Lung microvascular endothelial cell (primary cell): ENCODE measurements at places on chromosomes 7 and 10.

DNA sequence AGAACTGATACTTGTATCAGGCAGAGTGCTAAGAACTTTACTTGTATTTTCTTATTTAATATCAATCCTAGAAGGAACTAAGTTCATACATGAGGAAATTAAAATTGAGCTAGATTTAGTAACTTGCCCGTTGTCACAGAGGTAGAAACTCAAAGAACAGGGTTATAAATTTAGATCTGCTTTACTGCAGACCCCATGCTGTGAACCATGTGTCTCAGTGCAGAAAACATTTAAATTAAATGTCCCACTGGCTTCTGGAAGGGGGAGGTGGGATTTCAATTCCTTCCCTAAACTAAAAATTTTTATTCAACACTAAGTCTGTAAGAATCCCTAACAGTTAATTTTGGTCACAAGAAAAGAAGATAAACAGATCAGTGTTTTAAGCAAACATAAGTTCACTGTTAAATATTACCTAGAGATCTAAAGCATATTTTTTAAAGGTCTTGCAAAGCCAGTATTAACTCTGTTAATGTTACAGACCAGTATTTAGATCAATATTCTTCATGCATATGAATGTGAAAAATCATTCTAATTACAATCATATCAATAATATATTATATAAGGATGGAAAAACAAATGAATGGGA, 23.1 kb downstream of the WASL start:
- DNase-seq, result no peak

DNA sequence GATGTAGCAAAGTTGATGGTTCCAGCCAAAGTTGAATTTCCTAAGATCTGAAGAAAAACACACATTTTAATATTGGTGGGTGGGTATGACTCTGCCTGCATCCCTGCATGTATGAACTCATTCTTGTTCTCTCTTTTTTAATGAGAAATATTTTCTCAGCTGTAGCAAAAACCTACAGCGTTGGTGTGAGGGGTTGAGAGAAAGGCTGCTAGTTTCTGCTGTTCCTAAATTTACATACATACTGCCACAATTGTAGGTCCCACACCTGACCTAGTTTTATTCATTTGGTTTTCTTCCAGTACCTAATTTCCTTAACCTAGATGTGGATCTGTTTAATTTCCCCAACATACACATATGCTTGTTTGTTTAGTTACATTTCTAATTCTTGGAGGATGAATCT, 4.6 kb downstream of the AGFG2 start:
- DNase-seq, result no peak

GRCh38 chr10:113018034-113018433, 68.0 kb downstream of the TCF7L2 start:
- no peak for DNase-seq

DNA sequence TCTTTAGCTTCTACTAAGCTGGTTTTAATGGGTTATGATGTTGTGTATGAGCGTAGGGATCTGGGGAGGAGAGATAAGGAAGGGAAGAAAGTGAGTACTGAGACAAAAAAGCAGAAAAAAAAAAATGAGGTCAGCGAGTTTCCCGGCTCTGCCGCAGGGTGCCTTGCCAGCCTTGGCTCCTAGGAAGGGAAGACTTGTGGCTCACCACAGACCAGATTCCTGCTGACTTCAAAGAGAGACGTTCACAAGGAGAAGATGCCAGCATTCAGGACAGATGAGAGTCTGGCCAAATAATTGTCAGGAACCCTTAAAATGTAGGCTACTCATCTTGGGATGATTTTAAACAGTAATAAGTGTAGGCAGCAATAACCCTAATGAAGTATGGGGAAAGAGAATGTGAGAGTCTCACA, 11.4 kb upstream of the FAS start:
- DNase-seq, result no peak

DNA sequence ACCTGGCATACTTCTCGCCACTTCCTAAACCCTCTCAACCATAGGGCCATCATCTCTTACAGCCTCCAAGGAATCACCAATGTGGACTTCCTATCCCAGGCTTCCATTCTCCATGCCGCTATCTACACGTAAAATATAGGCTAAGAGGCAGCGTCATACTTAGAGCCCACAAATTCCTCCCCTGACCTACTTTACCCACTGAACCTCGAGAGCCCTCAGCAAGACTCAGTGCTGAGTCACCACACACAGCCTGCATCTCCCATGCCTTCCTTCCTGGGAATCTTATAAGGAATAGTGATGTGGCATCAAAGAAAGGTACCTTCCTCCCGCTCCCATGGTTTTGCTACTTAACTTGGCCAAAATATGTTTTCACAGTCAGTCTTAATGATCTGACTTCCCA, 435.6 kb upstream of the NFE2L3 start:
- DNase-seq, result no peak

GRCh38 chr7:44965441-44965903, 13.3 kb downstream of the MYO1G start:
- no peak for DNase-seq

DNA sequence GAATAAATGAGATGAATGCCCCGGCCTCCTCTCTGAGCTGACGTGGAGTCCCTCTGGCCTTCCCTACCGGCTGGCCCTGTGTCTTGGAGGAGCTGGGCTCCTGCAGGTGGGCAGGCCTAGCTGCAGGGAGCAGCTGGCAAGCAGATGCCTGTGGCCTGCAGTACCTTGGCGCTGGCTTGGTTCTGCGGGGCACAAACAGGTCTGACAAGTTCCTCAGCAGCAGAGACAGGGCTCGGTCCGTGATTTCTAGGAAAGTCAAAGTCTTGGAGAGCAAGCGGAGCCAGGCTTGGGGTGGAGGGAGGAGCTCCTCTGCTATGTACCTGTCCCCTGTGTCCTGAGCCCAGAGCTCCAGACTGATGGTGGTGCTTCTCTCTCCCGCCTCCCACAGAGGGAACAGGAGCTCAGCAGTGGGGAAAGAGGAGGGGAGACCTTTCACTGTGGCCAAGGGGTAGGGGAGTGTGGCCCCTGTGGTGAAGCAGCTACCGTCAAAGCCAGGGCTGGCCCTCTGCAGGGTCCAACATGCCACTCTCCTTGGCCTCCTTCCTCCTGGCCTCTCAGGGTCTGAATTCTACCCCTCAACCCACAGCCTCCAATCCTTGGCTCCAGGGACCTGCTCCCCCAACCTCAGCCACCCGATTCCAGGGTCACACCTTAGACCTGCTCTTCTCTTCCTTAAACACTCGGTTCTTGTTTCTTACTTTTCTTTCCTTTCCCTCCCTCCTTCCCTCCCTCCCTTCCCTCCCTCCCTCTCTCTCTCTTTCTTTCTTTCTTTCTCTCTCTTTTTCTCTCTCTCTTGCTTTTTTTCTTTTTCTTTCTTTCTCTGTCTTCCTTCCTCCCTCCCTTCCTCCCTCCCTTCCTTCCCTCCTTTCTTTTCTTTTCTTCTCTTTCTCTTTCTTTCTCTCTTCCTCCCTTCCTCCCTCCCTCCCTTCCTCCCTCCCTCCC, 20.1 kb downstream of the MYL10 start:
- no peak for DNase-seq

- no peak for DNase-seq
These were observed 437.5 kb upstream of the GHITM start for GRCh38 chr10:83701799-83702198.

DNA sequence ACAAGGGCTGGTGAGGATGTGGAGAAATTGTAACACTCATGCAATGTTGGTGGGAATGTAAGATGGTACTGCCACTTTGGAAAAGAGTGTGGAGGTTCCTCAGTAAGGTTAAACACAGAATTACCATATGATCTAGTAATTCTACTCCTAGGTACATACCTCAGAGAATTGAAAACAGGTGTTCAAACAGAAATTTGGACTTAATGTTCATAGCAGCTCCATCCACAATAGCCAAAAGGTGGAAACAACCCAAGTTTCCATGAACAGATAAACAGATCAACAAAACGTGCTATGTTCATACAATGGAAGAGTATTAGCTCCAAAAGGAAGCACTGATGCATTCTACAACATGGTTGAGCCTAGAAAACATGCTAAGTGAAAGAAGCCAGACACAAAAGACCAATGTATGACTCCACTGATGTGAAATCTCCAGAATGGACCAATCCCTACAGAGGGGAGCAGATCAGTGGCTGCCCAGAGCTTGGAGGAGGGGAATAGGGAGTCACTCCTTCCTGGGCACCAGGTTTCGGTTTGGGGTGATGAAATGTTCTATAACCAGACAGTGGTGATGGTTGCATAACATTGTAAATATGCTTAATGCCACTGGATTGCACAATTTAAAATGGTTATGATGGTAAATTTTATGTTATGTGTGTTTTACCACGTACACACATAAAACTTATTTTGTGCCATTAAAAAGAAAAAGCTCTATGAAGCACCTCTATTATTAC, 5.7 kb upstream of the WDR86 start:
- DNase-seq, result no peak

DNA sequence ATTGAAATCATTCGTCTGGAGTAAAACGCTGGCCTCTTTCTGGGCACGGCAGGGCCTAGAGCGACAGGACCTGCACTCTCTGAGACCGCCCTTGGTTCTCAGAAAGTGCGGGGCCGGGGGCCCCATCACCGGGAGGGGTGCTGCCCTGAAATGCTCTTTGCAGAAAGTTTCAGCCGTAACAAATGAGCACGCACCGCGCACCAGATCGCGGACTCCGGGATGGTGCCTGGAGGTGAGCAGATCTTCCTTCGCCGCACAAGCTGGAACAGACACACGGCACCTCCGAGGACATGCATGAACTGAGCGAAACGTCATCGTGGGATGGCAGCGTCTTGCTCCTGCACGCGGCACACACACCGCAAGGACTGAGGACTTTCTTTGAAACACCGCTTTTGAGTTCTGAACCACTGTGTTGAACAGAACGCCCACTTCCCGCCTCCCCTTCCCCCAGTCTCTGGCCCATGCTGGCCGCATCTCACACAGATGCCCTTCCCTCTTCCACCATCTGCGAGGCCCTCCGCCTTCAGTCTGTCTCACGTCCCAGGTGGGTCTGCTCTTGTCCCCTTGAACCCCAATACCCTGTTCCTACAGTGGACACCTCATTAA, 538.7 kb upstream of the MGMT start:
- no peak for DNase-seq

DNA sequence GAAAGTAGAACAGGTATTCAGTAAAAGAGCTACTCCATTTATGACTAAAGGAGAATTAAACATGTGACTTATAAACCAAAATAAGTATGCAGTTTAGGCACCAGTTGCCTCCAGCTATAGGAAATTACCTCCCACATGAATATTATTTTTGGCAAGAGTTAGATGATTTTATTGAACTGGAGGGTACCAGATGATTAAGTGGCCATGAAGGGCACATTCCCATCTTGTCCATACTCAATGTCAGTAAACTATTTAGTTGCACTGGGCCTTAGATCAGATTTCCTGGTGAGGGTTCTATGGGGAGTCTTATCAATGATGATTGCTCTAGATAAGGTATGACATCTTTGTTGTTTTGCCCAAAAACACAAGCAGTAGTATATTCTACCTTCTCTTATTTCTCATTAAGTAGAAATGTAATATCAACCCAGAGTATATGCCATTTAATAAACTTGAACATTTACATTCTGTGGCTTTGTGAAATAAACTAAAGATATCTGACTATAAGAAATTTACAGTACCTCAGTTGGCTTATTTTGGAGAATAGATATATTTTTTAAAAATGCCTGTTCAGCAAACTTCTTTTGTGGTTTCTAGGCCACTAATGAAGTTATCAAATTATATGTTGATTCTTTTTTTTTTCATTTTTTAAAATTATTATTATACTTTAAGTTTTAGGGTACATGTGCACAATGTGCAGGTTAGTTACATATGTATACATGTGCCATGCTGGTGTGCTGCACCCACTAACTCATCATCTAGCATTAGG, 145.3 kb downstream of the SEMA3A start:
- DNase-seq, result no peak

DNA sequence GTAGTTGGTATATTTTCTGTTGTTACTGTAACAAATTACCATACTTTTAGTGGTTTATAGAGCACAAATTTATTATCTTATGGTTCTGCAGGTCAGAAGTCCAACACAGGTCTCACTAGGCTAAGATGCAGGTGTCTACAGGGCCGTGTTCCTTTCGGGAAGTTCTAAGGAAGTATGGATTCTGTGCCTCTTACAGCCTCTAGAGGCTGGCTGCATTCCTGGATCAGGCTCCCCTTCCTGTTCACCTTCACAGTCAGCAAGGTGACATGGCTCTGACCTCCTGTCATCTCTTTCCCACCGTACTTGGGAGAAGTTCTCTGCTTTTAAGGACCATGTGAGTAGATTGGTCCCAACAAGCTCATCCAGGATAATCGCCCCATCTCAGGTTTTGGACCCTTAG, 37.3 kb downstream of the BMPR1A start:
- no peak for DNase-seq

- no peak for DNase-seq
These were observed 14.5 kb downstream of the GPR146 start for GRCh38 chr7:1058821-1059199.

DNA sequence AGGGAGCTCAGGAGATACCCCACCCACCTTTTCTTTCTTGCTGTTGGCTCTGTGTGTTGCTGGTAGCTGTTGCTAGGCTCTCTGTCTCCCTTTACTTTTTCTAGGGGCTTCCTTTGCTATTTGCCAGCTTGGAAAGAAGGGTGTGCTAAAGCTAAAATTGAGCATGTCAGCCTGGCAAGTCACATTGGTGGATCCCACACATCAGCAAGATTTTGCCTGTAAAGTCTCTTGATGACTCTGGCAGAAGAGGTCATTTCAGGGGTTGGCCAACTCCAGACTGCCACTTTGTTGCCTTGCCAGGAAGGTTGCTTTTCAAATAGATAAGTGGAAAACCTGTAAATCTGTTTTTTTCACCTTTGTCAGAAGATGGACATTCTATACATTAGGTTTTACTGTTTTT, 9.9 kb downstream of the CCNY start:
- no peak for DNase-seq

DNA sequence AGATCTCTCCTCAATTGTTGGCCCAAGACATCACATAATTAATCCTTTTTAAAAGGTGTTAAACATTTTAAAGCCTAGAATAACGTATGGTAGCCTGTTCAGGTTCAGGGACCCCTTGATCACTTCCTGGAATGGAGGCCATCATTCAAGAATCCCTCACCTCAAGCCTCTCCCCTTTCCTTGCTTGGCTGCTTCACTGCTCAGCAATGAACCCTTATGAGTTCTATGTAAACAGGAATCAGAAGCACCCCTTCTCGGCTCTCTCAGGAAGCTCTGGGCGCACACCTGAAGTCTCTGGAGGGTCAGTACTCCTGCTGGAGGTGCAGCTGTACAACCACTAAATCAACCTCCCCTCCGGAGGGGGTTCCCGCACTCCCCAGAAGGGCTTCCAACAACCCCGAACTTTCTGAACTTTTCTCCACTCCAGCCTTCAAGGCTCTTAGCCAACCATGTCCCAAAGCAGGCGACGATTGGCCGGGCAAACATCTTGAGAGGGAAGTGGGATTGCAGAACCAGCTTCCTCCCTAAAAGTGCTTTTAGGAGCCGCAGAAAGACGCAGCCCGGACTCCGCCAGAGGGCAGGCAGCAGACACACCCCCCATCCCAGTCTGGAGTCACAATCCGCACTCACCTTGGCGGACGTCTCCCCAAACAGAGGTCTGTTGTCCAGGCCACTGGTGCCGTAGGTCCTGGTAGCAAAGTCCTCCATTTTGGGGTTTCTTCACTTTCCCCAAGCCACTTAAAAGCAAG, 562 bp downstream of the TMEM243 start:
- DNase-seq, result peak; percentile 4

- DNase-seq, result no peak
These were observed 237.6 kb upstream of the TCERG1L start for GRCh38 chr10:131549116-131549515.
